ENCODE measurements at places on chromosomes 7 and 10. TPM values are rescaled to one million over a fixed set of nuclear protein-coding genes. Genes with fewer than 3 reads are reported as not detected.

DNA sequence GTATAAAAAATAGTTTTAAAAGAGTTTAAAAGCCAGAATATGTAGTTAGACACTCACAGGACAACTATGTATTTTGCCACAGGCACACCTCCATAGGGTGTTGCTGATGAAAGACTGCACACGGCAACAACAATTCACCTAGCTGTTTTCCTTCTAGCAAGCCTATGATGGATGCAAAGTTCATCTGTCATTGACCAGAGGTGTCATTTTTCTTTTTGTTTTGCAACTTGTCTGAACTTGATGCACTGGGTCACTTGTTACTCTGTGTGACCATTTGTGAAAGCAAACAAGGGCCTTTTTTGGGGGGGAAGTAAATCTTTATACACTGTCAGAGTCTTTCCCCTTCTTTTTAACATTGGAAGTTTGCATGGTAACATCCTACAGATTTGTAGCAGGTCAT, 258.0 kb upstream of the SEMA3A start:
- no peak for DNase-seq

- DNase-seq: no peak
Measured at GRCh38 chr7:138799336-138800000, 1.5 kb upstream of the ATP6V0A4 start.

DNA sequence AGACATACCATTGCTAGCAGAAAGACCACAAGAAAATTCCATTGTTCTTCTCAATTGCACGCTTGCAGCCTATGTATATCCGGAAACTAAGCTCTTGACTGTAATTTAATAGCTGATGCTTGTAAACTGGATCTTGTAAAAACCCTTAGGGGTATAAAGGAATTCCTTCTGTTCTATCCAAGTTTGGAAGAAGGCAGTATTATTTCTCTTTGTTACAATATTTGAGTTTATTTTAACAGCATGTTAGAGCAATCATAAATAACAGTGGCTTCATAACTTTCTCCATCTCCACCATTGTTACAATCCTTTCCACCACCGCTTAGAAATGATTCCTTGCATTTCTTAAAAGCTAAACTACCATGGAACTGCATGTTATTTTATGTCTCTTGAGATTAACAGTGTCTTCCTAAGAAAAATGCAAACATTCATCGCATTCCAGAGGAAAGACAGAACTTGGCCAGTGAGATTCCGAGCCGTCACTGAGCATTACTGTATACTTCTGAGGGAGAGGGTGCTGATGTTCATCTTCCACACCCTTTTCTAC, 92.5 kb downstream of the TRIL start:
- DNase-seq: no peak

- DNase-seq: peak; percentile 15
Measured at GRCh38 chr10:132883391-132883881, 58.9 kb downstream of the CFAP46 start.

DNA sequence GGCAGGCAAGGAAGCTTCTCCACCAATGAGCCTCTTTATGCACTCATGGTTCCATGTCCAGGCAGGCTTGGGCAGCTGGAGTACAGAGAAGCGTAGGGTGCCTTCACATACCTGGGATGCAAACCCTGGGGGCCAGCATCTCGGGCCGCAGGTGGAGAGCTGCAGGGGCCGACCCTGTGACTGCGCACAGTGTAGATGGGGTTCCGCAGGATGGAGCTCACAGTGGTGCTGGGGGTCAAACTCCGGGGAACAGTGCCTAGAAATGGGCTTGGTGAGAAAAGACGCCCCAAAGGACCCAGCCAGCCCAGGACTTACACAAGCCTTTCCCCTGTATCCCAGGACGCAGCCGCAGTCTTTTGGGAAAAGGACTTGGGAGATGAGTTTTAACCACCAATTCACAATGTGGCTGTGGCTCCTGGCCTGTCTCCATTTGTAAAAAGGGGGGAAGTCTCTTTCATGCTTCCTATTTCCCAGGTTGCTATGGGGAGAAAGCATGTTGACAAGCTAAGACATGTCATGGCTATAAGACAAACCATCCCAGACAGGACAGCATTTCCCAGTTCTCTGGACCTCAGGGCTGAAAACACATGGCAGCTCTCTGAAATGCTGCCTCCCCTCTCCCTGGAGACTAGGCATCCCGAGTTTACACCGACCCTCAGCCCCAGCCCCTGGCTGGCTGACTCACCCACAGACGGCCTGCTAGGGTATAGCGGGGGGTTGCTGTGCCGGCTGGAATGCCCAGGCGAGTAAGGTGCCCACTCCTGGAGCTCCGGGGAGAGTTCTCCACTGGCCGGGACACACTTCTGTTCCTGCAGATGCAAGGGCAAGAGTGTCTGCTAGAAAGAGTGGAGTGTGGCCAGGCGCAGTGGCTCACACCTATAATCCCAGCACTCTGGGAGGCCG, 107.1 kb downstream of the DLG5 start:
- no peak for DNase-seq

- peak; percentile 87 for DNase-seq
Measured at GRCh38 chr7:25846722-25847121, 305.3 kb upstream of the NFE2L3 start.

DNA sequence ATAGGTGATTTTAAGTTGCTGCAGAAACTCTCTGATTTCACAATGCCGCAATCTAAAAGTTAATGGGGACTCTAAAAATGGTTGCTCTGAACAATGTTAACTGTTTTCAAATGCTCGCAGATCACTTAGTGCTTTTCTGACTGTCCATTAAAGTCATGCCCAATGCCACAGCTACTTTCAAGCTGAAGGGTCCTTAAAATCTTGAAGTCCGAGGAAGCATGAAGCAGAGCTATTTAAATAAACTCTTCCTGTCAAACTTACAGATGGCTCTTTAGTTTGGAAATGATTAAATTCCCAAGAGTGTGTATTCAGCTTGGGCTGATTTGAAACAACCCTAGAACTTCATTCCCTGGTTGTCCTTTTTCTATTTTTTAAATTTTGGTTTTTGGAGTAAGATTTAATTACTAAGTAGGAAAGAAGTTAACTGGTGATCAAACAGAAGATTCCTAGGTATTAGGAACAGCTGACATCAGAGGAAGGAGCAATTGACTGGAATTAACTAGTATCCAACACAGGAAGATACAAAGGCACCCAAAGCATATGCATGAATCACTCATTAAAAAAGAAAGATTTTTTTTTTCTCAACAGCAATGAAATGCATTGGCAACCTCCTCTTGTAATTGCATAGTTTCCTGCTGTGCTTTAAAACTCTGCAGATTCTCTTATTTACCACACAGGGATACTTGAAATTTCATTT, 105.1 kb downstream of the NRP1 start:
- no peak for DNase-seq

Gene AGFG2
- total RNA-seq: 30.6 TPM

Gene TSPAN12
- 7.6 TPM for total RNA-seq

GRCh38 chr7:99365318-99366141, 9.0 kb upstream of the ARPC1B start:
- no peak for DNase-seq

GRCh38 chr10:99841746-99842145, 59.3 kb downstream of the ABCC2 start:
- DNase-seq: no peak

Gene FAM25C
- not detected for total RNA-seq

GRCh38 chr10:89609833-89610346, 35.2 kb downstream of the PANK1 start:
- DNase-seq: no peak

Gene GJC3
- total RNA-seq: 31.7 TPM

GRCh38 chr7:16071246-16071857, 350.0 kb downstream of the CRPPA start:
- no peak for DNase-seq

GRCh38 chr7:16755397-16755796, 1.8 kb downstream of the TSPAN13 start:
- DNase-seq: no peak

GRCh38 chr10:33387720-33388119, 53.3 kb upstream of the NRP1 start:
- no peak for DNase-seq

DNA sequence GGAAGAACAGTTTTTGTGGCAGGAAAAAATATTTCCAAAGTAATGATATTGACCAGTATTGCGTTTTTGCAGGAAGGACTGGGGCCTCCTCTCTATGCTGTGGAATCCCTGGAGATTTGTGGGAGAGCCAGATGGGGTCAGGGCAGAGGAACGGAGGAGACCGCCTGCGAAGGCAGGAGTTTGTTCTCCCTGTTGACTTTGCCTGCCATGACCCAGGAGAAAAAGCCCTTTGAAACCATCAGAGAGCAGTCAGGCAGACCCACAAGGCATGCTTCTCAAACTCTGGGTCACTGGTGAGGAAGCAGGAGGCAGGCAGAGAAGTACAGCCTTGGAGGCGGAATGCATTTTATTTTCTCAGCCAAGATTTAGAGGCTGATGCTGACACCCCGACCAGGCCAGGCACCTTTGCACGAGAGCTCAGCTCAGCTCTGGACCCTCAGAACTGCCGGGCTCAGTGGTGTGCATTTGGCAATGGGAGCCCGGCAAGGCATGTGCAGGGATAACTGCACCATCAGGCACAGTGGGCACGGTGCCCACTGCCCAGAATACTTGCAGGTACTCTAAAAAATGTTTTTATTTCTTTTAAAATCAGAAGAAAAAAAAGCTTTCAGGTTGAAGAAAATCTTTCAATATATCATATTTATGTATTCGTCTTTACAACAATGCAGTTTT, 410.4 kb downstream of the RPS24 start:
- peak; percentile 49 for DNase-seq

- no peak for DNase-seq
Measured at GRCh38 chr10:84008878-84009277, 130.4 kb upstream of the GHITM start.

GRCh38 chr10:49296382-49296781, 2.6 kb upstream of the C10orf71 start:
- DNase-seq: no peak

Gene FXYD4
- not detected for total RNA-seq

DNA sequence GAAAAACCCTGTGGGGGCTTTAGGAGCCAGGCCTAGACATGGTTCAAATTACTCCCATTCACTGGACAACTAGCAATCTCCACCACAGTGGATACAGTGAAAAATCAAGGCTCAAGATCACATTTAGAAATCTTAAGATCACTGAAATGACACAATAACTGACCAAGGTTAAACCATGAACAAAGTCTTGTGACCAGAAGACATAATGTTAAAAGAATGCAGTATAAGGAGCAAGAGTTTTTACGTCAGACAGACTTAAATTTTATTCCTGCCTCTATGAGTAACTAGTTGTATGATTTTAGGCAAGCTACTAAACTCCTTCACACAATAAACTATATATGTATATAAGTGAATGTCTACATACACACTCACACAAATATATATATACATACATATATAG, 68.5 kb downstream of the MICU1 start:
- DNase-seq: no peak

- no peak for DNase-seq
Measured at GRCh38 chr7:140506788-140507464, 27.6 kb upstream of the MKRN1 start.

Gene GIMAP5
- 18.4 TPM for total RNA-seq

GRCh38 chr7:95684037-95684436, 87.7 kb upstream of the PDK4 start:
- DNase-seq: no peak

GRCh38 chr10:86647773-86648703, 6.3 kb upstream of the OPN4 start:
- DNase-seq: no peak

Gene CCDC6
- 36.2 TPM for total RNA-seq

DNA sequence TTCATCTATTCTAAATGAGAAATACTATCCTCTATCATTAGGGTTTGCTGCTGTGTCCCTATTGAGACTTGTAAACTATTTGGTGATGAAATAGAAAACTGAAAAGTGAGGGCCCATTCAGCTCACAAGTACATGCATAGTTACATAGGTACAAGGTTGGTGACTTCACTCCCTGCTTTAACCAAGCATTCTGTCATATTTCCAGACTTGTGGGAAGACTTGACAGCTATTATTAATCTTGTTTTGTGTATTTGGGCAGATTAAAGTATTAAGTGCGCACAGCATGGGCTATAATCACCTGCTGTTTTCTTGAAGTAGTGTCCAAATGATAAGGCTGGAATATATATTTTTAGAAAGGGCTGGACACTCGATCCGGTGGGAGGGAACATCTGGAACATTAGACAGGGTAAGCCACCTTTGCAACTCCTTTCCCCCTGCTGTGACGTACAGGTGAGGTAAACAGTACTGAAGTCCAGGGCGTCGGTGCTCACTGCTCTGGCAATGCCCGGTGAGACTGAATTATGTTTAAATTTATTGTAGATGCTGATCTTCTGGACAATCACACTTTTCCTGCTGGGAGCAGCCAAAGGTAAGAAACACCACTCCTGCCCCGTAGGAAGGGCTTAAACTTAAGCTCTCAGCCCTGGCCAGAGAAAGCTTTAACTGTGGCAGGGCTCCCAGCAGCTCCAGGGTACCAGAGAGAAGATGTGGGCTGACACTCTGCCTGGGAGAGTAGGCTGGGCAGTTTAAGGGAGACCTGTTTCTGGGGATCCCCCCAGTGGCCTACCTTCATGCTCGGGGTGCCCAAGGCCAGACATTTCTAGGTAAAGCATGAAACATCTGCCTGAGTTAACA, at the start of gene PNLIPRP1:
Gene PNLIPRP1, plus strand, starts transcription at position 370 of the 855 bp plus-strand sequence. Its CDS starts 171 bp downstream, at position 541.
- DNase-seq: no peak

DNA sequence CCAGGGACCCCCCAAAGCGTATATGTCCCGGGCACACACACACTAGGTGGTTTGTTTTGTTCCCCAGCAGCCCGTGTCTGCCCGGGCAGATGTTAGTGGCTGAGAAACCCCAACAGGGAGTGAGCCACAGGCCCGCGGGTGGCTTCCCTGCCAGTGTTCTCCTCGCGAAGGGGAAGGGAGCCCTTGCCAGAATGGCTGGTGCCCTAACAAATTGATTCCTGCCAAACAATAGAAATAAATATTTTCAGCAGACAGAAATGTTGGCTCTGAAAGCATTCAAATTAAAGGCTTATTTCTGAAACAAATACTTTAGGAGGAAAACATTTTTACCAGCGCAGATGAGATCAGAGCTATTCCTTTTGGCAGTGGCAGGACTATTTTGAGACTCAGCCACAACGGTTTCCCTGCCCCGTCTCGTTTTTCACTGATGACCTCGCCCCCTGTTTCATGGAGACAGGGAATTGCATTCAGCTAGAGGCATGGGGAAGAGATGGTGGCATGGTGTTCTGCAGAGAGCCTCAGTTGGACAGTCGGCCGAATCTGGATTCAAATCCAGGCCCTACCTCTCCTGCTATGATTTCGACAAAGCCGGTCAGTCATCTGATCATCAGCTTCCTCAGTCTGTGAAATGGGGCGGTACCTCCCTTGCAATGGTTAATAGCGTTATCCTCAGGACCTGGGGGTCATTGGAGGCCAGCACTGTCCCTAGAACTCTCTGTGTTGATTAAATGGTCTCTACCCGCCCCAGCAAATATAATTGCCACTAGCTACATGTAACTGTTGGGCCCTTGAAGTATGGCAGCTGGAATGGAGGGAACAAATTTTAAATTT, 84.5 kb downstream of the CUX1 start:
- DNase-seq: no peak

Measured in sciatic nerve (tissue), 2 donors.